ENCODE measurements at places on chromosomes 16 and 17.

DNA sequence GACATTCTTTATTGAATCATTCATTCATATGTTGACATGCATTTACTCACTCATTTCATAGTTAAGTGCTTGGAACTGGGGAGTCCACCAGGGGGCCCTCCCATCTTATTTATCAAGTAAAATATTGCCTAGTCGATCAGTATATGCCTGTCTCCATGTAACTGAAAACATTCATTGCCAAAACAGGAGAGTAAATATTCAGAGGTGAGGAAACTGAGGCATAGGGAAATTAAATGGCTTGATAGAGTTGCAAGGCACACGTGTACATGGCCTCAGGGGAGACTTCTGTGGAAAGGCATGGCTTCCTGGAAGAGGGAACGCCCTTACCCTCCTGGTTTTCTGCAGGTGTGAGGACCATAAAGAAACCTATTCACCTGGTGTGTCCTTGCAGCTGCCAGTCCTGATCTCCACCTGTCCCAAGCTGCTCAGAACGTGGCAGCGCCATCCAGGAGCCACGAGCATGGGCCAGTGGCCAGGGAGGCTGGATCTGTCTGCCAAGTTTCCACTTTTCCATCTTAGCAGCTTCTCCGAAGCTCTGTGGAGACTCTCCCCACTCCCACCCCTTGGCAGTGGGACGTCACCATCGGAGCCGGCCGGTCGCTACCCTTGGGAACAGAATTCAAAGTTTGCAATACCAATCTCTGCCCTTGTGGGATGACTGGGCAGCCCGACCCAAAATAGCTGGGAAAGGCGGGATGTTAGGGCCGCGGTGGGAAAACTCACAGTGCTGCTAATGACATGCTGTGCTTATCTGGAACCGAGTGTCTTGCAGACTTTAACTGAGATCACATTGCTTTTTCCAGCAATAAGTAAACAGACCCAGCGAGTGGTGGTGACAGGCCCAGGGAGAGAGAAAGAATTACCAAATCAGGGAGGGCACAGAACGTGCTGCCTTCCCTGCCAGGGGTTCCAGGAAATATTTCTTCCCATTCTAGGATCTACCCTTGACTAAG, 4.1 kb upstream of the C1QTNF1 start:
- peak; percentile 73 for DNase-seq

GRCh38 chr16:8951447-8952280, 12.0 kb downstream of the USP7 start:
- no peak for DNase-seq

DNA sequence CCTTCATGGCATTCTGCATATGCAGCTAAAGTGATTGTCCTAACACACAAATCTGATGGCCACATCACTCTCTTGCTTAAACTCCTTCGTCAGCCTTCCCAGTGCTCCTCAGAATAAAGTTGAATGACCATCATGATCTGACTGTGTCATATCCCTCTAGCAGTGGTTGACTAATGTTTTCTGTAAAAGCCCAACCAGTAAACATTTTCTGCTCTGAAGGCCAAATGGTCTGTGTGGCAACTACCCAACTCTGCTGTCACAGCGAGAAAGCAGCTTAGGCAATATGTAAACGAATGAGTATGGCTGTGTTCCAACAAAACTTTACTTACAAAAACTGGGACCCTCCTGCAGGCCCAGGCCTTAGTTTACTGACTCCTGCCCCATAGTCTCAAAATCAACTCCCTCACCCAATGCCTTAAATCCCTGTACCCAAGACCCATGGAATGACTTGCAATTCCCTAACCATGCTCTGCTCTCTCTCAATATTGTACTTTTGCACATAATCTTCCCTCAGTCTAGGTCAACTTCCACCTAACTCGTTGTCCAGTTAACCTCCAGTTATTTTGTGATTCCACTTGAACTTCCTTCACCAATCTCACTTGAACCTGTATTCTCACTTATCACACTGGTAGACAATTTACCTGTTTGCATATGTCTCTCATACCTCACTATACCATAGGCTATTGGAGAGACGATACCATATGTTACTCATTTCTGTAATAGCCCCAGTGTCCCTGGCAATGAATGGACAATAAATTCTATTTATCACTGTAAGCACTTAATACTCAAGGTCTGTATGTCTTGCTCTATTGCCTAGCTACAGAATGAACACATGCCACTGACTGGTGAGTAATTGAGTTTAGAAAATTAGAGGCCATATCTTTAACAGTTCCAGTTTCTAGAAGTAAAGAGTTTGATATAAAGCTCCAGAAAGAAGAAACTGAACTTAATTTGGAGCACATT, 29.1 kb downstream of the TMEM100 start:
- no peak for DNase-seq

- no peak for DNase-seq
These were observed 1.6 kb upstream of the SMARCD2 start for GRCh38 chr17:63843910-63844677.

DNA sequence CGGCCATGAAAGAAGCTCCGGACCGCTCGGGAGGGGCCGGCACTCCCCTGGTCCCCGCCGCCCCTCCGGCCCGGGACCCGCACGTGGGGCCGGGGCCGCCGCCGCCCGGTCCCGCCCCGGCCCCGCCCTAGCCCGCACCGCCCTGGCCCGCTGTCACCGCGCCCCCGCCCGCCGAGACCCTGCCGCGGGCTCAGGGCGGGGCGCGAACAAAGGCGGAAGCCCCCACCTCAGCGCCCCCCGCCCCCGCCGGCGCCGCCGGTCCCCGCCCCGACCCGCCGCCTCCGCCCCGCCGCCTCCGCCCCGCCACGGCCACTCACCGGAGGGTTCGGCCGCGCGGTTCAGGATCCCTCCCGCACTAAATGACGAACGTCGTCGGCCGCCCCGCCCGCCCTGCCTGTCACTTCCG, at the start of gene ARHGDIA:
ARHGDIA (minus strand) TSS at position 357 of the 406 bp plus-strand sequence. CDS start 1,407 bp downstream, outside the sequence.
- DNase-seq: no peak

GRCh38 chr17:19369107-19369778, 6.7 kb upstream of the B9D1 start:
- DNase-seq: no peak

GRCh38 chr16:68478526-68479250, 30.4 kb upstream of the SMPD3 start:
- no peak for DNase-seq

DNA sequence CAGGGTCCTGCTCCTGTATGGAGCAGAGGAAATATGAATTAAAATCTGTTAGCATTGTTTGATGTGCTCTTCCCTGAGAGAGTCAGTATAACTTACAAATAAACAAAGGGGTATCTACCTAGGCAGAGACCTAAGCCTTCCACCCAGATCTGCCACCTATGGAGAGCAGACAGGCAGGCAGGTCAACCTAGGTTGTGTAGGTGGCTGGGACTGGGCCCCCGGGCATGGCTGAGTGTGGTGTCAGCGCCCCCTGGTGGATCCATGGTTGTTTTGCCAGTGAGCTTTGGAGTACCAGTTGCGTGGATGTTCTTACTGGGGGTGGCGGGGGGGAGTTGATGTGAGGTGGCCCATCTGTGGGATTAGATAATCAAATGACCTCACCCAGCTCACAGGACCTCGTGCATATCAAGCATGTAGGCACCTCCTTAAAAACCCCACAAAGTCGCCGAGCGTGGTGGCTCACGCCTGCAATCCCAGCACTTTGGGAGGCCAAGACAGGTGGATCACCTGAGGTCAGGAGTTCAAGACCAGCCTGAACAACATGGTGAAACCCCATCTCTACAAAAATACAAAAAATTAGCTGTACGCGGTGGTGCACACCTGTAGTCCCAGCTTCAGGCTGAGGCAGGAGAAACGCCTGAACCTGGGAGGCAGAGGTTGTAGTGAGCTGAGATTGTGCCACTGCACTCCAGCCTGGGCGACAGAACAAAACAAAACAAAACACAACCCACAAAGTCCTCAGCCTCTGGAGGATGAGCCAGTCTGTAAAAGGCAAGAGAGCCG, 17.6 kb downstream of the DUS2 start:
- DNase-seq: peak; percentile 93

DNA sequence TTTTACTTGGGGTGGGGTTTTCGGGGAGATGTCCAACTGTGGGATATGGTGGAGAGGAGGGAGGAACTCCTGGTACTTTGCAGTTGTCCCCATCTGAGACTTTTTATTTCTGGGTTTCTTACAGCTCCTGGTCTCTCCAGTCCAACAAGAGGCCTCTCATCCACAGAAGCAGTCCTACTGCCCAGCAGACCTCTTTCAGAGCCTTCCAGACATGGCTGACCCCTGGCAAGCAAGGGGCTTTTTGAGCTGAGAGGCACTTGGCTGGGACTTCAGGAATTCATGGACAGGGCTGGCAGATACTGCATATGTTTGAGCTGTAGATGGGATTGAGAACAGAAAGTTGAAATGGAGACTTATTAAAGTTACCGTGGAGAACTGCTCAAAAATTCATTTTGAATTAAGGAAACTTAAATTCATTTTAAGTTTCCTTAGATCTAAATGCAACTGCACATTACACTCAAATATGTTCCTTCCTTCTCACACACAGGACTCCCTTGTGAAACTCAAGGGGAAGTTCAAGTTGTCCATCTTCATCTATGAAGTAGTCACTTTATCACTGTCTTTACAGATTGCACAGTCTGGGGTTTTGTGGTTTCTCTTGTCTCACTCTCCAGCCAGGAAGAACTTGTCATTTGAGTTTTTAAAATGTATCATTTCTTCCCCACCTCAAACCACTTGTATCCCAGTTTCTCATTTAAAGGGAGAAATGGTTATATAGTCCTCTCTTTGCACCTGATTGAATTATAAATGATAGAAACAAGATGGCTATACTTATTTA, 1.1 kb downstream of the LASP1NB start:
- DNase-seq: no peak

DNA sequence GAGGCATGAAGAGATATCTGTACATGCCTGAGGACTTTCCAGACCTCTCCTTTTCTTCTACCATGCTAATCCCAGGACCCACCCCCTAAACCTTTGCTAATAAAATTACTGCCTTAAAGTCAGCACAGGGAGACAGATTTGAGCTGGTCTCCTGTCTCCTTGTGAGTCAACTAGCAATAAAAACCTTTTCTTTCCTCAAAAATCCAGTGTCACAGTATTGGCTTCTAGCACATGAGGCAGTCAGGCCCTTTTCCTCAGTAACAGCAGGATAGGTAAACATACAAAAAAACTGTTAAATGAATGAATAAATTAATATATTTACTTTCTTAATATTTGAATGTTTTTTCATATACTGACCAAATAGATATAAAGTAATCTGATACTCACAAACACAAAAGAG, 41.3 kb downstream of the ABCA10 start:
- no peak for DNase-seq

DNA sequence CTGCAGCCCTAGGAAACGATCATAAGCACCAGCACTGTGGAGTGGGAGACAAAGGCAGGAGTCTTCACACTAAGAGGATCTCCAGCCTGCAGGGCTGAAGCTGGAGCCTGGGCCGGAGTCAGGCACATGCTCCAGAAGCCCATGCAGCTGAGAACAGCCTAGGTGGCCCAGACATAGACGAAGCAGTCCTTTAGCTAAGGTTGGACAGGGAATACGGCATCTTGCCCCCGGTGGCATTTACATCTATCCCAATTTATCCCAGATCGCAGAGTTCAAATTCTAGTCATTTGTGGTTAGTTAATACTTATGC, 13.9 kb downstream of the TSPOAP1 start:
- no peak for DNase-seq

- DNase-seq: no peak
These were observed 23.6 kb downstream of the NTN1 start for GRCh38 chr17:9044772-9045463.

- DNase-seq: no peak
These were observed 44.7 kb downstream of the CYTH1 start for GRCh38 chr17:78737332-78737731.

DNA sequence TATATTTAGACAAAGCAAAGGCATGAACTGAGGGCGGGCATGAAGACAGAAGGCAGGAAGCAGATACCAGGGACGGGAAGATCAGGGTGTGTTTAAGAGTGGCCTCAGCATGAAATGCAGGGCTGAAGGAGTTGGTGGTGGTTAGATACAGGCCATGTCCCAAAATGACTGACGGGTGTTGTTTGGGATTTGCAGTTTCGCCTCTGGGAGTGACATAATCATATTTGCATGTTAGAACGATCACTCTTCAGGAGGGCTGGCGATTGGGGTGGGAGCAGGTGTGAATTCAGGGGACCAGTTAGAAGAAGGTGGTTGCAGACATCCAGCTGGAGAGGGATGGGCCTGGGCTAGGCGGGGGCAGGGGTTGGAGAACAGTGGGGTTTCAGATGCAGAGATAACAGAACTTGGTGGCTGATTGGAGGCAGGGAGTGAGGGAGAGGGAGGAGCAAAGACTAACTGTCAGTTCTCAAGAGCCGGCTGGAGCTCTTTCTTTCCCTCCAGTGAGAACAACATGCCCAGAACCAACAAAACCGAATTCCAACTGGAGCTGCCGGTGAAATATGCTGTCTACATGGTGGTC, 27.2 kb upstream of the ITGAX start:
- no peak for DNase-seq

GRCh38 chr17:36714789-36715188, 113.4 kb downstream of the MRM1 start:
- no peak for DNase-seq

DNA sequence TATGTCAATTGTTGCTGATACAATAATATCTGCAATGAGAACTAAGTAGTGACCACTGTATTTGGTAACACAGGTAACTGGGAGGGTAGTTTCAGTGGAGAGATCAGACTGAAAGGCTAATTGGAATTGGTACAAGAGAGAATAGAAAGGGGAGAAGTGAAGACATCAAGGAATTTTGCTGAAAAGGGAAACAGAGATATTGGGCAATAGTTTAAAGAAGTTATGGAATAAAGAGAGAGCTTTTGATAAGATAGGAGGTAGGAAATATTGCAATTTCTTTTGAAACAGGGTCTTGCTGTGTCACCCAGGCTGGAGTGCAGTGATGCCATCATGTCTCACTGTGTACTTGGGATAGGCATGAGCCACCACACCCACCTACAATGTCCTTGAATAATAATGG, 26.9 kb upstream of the CDH11 start:
- no peak for DNase-seq

DNA sequence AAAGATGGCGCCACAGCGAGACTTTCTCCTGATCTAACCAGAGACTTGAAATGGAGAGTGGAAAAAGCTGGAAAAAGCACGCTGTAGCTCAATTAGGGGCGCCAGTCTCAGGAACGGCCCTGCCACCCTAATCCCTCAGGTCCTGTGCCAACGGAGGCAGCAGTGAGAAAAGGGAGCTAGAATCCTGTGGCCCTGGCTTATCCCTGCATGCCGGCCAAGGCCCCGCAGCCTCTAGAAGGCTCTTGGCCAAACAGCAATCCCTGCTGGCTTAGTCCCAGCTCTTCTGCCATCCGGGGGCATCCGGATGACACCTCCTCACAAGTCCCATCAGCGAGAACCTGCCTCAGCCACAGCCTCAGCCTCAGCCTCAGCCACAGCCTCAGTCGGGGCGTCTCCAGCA, 69.8 kb downstream of the MRM3 start:
- DNase-seq: no peak

- DNase-seq: no peak
These were observed 7.6 kb downstream of the EXOC7 start for GRCh38 chr17:76095943-76096342.

Data from activated CD4-positive, alpha-beta T cell treated with anti-CD3 and anti-CD28 coated beads for 48 hours (primary cell).